ENCODE measurements at places on chromosomes 3 and 15.

GRCh38 chr3:68832680-68833079 lies 99.7 kb downstream of the TAFA4 start:
- no peak for DNase-seq

GRCh38 chr3:126777366-126777765 lies 73.3 kb downstream of the CHCHD6 start:
- no peak for DNase-seq

- no peak for DNase-seq
Measured at GRCh38 chr3:181493423-181493822, 218.3 kb upstream of the SOX2 start.

DNA sequence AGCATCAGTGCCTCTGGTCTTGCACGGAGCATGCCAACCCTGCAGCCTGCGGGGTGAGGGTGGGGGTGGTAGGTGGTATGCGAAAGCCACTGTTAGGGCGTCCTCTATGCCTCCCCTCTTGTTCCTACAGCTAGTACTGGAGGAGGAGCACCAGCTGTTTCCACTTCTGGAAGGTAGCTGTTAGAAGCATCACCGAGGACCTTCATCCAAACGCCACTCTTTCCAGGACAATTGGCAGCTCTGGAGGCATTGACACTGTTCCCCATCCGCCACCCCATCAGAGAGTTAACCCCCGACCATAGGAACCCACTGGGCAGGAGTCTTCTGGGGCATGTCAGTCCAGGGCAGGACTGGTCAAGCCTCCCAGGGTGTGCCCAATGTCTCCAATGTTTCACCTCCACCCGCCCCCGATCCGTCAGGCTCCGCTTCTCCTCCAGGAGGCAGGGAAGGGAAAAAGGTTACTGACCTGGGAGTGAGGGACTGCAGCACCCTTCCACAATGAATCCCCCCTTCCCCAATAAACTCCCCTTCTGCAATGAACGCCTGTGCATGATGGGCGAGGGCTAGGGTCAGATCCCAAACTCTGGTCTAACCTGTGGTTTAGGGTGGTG lies 487 bp downstream of the DUOX2 start:
- no peak for DNase-seq

DNA sequence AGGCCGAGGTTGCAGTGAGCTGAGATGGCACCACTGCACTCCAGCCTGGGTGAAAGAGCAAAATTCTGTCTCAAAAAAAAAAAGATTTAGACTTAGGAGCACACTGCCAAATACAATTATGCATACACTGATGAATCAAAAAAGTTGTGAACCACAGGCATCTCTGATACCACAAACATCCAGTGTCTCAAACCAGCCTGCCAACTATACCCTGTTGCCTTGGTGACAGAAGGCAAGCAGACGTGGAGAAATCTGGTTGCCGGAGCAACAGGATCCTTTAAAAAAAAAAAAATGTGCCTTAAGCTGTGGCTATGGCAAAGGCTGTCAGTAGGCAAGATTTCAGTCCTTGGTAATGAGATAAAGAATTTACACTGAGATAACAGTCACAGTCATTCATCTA lies 202.3 kb downstream of the NEK10 start:
- peak; percentile 67 for DNase-seq

- DNase-seq: no peak
Measured at GRCh38 chr15:53226559-53226958, 436.4 kb upstream of the ONECUT1 start.

DNA sequence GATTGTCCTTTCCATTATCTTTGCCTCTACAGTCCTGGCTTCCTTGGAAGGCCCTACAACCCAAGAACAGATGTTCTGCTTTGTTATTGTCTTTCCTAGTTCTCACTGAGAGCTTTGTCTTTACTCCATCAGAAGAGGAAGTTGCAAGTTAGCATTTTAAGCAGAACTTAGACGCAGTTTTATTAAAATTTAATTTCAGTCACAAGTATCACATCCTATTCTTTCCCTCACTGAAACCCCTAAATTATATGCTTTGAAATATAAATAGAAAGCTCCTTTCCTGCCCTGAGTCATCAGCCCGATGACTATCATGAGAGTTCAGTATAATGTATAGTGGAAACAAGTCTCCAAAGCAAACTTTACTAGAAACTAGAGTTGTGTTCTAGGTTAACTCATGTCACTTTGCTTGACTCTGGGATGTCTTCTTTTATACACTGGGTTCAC lies 291.2 kb upstream of the RBMS3 start:
- DNase-seq: no peak

GRCh38 chr15:80567721-80568157 lies 127.4 kb upstream of the ABHD17C start:
- DNase-seq: peak; percentile 77

GRCh38 chr15:49110158-49110944 lies 45.0 kb downstream of the COPS2 start:
- DNase-seq: no peak

DNA sequence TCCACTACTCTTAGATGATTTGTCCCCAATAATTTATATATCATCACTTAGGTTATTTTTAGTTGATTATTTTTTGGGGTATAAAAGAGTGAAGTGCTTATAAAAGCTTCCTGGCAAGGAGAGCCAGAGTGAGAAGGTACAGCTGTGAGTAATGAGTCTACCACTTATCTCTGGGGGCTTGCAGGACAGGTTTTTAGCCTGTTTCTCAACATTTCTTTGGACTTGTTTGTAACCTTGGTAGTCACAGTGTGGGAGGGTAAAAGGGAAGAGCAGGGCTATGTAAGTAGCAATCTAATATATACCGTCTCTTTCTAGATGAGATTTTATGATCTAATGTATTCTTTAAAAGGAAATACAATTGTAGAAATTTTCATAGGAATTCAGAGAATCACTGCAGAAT lies 321.3 kb upstream of the GOLIM4 start:
- DNase-seq: no peak

DNA sequence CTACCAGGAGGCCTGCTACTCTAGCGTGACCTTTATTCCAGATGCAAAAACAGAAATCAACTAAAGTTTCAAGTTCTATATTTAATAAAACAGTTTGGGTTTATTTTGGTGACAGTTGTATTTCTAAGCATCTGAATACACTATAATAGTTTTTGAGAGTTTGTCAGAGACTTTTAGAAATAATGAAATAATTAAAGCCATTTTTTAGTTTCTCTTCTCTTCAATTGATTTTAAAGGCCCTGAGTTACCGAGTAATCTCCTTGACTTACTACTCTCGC lies 523.4 kb downstream of the CADM2 start:
- DNase-seq: no peak

DNA sequence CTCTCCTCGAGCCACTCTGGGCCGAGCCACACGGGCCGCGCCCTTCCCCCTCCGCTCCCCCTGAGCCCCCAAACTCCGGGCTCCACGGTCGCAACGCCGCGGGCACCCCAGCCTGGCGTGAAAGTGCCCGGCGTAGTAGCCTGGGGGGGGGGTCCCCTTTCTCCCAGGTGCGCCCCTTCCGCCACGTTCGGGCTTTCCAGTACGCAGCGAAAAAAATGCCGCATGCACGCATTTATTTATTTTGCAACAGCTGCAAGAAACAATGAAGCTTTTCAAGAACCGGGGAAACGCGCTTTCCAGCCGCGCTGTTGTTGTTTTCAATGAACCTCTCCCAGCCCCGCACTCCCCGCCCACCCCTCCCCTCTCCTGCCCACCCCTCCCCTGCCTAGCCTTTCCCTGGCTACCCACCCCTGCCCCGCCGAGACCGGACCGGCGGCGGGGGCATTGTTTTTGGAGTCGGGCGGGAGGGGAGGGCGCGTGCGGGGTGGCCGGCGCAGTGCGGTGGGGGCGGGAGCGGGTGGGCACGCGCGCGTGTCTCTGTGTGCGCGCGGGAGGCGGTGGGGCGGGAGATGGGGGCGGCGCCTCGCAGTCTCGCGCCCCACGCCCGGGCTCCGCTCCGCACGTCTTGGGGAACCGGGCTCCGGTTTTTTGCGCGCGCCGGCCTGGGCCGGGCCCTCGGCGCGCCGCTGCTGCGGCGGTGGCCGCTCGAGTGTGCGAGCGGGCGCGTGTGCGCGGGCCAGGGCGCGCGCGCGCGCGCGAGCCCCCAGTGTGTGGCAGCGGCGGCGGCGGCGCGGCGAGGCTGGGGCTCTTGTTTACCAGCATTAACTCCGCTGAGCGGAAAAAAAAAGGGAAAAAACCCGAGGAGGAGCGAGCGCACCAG lies at the start of gene IGF1R:
Gene IGF1R (plus strand): TSS at position 766 of the 880 bp plus-strand sequence. CDS start 1,043 bp downstream, outside the sequence.
- DNase-seq: peak; percentile 82

GRCh38 chr3:128726023-128727016 lies at the start of gene RAB7A:
RAB7A (plus strand) TSS chr3:128726183; CDS start chr3:128795368, 69,185 bp downstream.
- peak; percentile 96 for DNase-seq

GRCh38 chr15:92316586-92317295 lies 76.9 kb upstream of the ST8SIA2 start:
- no peak for DNase-seq

DNA sequence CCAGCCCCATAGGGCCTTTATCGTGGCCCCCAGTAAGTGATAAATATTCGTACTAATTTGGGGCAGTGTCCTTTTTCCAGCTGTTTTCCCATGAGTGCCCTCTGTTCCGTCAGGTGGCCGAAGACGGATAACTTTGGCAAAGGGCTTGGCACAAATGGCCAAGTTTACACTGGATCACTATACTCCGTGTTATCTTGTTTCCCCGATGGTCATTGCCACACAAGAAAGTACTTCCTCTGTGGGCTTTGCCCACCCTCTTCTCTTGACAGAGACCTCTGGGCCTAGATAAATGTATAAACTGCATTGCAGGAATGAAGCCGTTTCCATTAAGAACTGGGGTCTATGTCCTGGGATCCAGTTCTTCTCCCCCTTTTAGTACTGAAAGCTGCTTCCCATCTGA lies 39.1 kb downstream of the SMAD3 start:
- no peak for DNase-seq

GRCh38 chr3:32261545-32261944 lies 23.1 kb downstream of the CMTM8 start:
- no peak for DNase-seq

DNA sequence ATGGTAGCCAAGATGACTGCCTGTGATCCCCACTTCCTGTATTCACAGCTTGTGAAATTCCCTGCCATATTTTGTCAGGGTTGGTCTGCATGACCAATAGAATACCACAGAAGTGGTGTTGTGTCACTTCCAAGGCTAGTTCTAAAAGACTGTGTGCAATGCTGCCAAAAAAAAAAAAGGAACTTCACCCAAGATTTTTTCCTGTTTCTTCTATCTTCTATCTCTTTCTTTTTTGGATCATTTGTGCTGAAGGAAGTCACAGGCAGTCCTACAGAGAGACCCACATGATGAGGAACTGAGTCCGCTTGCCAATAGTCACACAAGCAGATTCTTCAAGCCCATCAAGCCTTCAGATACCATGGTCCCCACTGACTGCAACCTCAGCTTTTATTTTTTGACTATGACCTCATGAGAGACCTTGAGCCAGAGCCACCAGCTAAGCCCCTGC lies 18.1 kb upstream of the RAF1 start:
- DNase-seq: no peak

DNA sequence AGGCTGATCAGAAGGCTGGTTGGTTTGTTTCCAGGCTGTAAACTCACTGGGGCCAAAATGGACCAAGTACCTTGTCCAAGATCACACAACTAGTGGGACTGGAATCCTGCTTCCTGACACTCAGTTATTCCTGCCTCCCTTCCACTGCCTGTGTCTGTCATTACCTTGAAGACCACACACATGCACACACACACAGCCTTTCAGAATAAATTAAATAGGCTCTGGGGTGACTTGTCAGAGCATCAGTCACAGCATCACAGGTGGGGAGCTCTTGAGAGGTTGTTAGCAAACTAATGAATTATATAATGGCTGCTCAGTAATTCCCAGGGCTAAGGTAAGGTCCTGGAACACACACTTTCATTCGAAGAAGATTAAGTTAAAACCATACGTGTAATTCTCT lies 231.8 kb downstream of the UACA start:
- DNase-seq: no peak

DNA sequence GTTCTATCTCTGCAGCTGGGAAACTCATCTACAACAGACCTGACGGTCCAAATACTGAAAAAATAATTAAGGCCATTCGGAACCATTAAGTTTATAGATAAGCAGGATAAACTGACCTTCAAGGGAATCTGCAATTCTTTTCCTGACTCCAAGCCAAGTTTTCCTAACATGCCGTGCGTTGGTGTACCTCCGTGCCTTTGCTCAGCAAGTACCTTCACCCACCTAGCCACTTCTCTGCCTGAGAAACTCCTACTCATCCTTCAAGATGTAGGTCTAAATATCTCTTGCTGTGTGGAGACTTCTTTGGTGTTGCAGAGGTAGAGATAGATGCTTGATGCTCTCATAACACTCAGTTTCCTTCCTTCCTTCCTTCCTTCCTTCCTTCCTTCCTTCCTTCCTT lies 24.2 kb upstream of the BNC1 start:
- no peak for DNase-seq

- DNase-seq: no peak
Measured at GRCh38 chr3:135992072-135992471, 26.5 kb downstream of the PPP2R3A start.

- no peak for DNase-seq
Measured at GRCh38 chr3:138846262-138846791, 11.6 kb upstream of the PIK3CB start.

- no peak for DNase-seq
Measured at GRCh38 chr3:131782751-131783150, 252.1 kb downstream of the CPNE4 start.

DNA sequence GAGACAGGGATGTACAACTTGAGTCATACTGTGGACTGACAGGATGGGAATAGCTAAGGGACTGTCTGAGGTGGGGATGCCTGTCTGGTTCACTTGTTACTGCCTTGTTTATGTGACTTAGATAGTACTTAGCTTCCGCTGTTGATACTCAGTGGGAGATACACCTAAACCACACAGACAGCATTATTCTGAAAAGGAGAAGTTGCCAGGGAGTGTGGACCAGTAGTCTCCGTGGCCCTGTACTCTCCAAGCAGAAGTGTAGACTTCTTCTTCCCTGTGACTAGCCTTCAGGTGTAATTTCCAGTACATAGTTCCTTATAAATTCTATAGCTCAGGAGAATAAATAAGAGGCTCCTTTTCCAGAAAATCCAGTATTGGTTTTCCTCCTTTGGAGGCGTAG lies 5.1 kb downstream of the HIGD2B start:
- DNase-seq: no peak

DNA sequence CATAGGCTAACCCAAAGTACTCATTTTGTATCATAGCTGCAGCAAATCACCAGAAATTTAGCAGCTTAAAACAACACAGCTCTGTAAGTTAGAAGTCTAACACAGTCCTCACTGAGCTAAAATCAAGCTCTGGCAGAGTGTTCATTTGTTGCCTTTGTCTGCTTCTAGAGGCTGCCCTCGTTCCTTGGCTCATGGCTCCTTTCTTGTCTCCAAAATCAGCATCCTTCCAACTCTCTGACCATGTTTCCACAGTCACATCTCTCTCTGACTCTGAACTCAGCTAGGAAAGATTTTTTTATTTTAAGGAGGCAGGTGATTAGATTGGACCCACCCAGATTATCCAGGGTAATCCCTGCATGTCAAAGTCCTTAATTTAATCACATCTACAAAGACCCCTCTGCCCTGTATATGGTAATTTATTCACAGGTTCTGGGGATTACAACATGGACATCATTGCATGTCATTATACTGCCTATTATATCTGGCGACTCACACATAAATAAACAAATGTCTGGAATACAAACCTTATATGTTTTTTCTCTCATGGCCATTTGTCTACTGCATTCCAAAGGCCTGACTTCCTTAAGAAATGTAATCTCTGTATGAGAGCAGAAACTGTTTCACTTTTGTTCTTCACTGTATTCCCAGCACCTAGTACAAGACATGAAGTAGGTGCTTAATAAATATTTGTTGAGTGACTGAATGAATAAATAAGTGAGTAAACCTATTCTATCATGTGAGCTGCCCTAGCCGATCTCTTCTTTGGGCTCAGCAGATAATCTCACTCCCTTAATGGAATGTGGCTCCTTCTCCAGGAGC lies 15.1 kb upstream of the UACA start:
- DNase-seq: no peak

Data from head of caudate nucleus (tissue), 42 donors.